Epithelial cell of esophagus (primary cell): ENCODE measurements at places on chromosomes 12 and 14.

GRCh38 chr14:100590726-100591452 lies 3.7 kb upstream of the BEGAIN start:
- DNase-seq, result no peak

GRCh38 chr12:128570191-128571065 lies 253.3 kb downstream of the SLC15A4 start:
- no peak for DNase-seq

DNA sequence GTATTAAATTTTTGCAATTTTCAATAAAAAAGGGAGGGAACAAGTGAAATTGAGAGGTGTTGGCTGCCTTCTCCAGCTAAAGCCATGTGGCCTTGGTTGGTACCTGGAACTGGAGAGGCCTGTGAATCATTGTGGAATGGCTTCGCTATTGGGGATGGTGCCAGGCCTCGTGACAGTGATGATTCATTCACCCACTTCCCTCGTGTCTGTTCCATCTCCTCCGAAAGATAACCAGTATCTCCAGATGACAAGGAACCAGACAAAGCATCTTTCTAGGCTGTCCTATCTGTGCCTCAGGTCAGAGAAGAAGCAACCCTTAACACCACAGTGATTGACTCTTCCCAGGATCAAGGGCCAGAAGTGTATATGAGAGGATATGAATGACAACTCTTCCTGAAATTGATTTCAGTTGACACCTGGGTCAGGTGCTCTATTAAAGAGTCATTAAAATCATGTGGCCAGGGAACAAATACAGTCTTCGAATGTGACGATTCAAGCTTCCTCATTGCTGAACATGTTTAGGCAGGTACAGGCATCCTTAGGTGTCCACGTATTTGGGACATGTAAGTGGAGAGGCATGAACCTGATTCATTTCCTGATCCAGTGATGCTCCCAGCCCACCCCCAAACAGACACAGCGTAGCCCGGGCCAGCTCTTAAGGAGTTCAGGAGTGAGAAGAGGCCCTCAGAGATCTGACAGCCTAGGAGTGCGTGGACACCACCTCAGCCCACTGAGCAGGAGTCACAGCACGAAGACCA lies at the start of gene RNASE7:
RNASE7 (plus strand) TSS at position 687 of the 758 bp plus-strand sequence. CDS start 631 bp downstream, outside the sequence.
- peak; percentile 98 for DNase-seq

GRCh38 chr14:58665773-58666500 lies 28.2 kb downstream of the DACT1 start:
- no peak for DNase-seq

- peak; percentile 21 for DNase-seq
Observed at GRCh38 chr12:74945771-74946198, 263.9 kb downstream of the KCNC2 start.

DNA sequence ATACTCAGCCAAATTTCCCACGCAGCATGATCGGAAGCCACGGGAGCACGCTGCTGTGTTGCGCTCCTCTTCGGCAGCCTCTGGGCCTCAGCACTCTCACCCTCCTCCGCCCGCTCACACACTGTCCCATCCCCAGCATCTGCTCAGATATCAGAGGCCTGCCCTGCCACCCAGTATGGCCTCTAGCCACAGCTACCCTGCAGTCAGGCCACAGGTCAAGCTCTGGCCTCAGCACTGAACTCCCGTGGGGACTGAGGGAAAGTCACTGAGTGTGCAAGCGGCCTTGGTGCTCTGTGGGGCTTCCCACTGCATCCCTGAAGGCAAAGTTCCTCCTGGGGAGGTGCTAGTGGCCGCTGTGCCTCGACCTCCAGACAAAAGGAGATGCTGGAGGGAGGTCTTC lies 2.0 kb downstream of the KRT77 start:
- no peak for DNase-seq

DNA sequence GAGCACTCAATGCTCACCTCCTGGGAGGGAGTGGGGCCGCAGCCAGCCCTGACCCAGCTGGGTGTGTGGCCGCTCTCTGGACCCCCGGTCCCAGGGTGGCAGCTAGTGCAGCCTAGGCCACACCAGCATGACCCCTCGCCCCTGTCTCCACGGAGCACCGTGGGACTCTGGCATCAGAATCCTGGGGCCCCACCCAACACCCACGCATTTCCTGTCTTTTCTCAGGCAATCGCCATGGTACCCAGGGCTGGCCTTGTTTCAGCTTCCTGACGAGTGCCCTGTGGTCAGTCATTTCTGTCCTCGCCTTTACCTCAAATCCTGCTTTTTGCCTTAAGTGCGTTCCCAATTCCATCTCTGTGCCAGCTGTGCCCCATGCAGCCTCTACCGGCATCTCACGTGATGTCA lies 15.9 kb downstream of the PACS2 start:
- DNase-seq, result peak; percentile 33

- no peak for DNase-seq
Observed at GRCh38 chr12:104435175-104435574, 21.6 kb upstream of the CHST11 start.
